ENCODE measurements at places on chromosomes 3 and 15.

- no peak for DNase-seq
Observed at GRCh38 chr3:194440756-194441155, 41.7 kb upstream of the GP5 start.

DNA sequence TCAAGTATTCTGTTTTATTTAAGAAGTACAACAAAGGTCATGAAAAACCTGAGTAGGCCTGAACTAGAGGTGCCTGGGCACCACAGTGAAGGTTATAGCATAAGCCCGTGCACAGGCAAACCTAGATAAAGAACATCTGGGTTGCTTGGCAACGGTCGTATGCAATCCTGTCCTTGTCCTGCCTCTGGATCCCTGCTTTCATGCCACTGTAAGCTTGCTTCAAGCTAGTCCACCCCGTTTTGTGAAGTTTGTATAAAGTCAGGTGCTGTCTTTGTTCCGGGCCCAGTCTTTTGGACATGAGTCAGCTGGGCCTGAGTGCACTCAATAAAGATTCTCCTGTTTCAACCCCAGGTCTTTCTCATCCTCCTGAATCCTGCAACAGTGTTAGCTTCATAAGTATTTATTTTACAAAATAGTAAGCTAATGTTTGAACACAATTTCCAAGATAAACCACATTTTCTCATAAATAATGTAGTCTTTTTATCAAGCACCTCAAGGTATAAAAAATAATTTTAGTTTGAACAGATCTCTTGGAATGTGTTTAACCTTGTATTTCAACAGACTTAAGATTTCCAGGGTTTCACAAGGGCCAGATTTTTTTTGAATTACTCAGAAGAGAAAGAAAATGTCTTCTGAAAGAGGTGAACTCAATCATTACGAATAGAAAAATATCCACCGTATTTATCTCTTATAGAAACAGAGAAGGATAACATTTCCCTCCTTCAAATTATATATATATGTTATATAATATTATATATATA is 14.3 kb upstream of the SLC9C1 start:
- DNase-seq: no peak

DNA sequence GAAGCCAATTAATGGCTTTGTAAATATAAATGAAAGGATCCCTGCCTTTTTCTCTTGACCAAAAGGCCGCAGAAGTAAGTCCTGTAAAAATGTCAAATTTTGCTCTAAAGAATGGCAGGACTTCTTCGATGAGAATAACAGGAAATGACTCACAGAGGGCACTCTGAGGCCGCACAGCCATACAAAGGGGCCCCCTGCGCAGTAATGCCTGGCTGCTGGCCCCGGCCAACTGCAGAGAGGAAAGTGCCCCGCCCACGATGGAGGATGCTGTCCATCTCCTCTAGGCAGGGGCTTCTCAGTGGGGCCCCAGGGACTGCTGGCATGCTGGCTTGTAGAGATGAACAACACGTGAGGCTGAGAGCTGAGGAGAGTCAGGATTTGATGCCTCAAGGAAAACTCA is 18.1 kb upstream of the SCN10A start:
- no peak for DNase-seq

- DNase-seq: no peak
Observed at GRCh38 chr3:134693226-134693625, 42.4 kb upstream of the KY start.

DNA sequence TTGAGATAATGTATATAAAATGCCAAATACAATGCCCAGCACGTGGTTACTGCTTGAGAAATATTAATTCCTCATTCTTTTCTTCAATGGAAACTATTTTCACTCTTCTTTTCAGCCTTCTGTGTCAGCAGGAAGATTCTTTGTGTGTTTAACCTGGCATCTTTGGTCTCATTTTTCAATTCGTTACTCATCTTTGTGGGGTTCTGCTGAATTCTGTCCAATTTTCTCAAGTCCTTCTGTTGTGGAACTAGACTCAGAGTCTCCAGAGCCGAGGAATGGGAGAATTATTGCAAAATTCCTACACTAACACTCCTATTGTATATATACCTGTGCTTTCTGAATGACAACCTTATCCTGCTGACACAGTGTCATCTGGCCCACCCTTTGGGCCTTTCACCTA is 96.8 kb upstream of the RGMA start:
- DNase-seq: no peak

DNA sequence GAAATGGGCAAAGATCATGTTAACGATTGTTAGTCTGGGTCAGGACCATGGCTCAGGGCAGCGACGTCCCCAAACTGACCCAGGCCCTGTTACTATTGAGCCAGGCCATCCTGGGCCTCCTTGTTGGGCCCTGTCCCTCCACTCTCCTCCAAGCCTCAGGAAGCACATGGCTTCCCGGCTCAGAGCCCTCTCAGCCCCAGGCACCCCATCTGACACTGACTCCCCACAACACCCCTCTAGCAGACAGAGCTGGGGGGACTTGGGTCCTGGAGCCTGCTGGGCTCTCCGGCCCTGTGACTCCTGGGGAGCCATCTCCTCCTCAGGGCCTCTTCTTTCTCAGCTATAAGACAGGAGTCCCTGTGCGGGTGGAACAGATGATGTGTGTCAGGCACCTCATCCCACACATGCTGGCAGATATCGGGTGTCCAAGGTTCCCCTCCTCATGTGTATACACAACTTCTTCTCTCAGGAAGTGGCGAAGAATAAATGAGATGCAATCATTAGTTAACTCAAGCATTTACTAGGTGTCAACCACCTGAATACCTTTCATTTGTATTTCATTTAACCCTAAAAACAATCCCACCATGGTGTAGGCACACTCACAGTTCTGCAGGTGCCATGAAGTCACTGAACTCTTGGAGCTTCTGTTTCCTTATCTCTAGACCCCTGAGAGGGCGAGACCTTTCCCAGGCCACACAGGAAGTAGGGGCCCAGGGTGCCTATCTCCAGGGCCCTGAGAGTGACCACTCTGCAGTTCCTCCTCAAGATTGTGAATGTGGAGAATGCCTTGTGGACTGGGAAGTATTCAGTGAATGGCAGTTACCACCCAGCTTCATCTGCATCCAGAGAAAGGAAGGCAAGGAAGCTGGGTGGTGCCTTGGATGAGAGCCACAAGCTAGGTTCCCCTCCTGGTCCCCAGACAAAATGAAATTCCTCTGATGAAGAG is 282.5 kb upstream of the TLE3 start:
- DNase-seq: no peak

DNA sequence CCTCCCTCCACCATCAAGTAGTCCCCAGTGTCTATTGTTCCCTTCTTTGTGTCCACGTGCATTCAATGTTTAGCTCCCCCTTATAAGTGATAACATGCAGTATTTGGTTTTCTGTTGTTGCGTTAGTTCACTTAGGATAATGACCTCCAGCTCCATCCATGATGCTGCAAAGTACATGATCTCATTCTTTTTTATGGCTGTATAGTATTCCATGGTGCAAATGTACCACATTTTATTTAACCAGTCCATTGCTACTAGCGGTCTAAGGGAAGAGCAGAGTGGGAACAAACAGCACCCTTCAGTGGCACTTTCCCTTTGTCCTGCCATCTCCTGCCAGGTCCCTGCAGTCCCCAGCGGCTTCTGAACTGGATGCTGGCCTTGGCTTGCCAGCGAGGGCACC is 69.1 kb downstream of the LRRK1 start:
- DNase-seq: no peak

DNA sequence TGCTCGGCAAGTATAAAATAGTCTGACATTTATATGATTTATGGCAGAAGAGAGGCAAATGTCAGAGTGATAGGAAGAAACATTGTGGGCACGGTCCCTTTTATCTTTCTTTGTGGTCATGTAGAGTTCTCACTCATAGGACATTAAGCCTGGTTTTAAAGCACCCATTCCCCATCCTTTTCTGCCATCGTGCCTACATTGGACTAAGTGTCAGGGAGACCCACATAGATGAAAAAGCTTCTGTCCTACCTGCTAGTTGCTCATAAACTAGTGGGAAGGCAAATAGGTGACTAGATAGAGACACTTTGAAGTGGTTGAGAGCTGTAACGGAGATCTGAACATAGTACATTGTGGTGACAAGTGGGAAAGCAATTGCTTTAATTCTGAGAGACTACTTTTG is 155.7 kb downstream of the B3GALNT1 start:
- no peak for DNase-seq

DNA sequence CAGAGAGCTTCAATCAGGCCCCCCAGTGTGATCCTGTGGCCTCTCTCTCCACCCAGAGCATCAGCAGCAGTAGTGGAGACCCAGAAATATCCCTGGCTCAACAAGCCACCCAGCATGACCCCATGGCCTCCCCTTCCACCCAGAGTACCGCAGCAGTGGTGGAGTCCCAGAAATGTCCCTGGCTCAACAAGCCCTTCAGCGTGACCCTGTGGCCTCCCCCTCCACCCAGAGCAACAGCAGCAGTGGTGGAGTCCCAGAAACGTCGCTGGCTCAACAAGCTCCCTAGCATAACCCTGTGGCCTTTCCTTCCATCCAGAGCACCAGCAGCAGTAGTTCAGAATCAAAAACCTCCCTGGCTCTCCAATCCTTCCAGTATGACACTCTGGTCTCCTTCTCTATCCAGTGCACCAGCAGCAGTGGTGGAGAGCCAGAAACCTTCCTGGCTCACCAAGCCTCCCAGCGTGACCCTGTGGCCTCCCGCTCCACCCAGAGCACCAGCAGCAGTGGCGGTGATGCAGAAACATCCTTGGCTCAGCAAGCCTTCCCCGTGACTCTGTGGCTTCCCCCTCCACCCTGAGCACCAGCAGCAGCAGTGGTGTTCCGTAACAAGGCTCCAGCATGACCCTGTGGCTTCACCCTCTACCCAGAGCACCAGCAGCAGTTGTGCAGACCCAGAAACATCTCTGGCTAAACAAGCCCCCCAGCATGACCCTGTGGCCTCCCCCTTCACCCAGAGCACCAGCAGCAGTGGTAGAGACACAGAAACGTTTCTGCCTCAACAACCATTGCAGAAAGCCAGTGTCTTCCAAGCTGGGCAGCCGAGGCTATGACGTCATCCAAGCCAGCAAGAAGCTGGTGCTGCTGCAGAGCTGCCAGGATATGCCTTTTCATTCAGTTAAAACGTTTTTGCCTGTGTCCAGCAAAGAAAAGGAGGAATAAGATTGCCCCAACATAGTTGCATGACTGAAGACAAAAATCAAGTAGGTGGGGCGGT is 61.3 kb upstream of the TAMM41 start:
- no peak for DNase-seq

DNA sequence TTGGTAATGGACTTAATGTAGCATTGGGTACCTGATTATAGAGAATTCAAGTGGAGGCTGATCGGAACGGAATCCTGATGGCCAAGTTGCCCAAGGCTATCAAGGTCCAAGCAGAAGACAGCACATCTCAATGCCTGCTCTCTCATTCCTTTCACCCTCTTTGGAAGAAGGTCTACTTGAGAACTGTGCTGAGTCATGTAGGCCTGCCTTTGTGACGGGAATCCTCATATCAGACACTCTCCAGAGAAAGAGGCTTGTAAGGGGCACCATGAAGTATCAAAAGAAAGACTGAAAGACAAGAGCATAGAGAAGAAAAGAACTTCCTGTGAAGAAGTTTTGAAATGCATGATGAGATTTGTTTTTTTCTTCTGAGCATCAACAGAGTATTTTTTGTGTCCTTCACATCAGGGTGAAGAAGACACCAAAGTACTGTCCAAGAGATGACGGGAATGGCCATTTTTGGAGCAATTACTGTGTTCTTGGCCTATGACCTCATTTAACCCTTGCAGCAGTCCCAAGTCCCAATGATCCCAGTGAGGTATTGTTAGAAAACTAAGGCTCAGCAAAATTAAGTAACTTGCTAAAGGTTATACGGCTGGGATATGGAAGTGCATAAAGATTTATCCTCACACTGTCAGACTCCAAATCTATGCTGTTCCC is 13.2 kb upstream of the LARP6 start:
- DNase-seq: no peak

- DNase-seq: no peak
Observed at GRCh38 chr3:58180940-58181587, 29.7 kb downstream of the DNASE1L3 start.

DNA sequence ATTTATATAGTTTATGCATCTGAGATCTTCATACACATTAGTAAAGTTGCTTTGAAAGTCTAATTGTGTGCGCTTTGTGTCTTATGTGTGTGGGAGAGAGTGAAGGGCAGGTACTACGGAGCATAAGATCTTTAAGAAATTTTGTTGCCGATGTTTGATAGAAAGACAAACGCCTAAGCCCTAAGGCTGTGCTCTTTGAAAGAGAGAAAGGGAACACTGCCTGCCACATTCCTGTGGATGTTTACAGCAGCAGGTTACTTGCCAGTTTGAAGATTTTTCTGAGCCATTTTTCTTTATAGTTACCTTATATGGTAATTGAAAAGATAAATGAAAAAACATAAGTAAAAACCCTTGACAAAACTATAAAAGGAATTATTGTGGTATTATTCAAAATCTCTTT is 17.0 kb downstream of the DTWD1 start:
- DNase-seq: no peak

GRCh38 chr3:186169379-186169778 is 60.5 kb upstream of the ETV5 start:
- DNase-seq: no peak

DNA sequence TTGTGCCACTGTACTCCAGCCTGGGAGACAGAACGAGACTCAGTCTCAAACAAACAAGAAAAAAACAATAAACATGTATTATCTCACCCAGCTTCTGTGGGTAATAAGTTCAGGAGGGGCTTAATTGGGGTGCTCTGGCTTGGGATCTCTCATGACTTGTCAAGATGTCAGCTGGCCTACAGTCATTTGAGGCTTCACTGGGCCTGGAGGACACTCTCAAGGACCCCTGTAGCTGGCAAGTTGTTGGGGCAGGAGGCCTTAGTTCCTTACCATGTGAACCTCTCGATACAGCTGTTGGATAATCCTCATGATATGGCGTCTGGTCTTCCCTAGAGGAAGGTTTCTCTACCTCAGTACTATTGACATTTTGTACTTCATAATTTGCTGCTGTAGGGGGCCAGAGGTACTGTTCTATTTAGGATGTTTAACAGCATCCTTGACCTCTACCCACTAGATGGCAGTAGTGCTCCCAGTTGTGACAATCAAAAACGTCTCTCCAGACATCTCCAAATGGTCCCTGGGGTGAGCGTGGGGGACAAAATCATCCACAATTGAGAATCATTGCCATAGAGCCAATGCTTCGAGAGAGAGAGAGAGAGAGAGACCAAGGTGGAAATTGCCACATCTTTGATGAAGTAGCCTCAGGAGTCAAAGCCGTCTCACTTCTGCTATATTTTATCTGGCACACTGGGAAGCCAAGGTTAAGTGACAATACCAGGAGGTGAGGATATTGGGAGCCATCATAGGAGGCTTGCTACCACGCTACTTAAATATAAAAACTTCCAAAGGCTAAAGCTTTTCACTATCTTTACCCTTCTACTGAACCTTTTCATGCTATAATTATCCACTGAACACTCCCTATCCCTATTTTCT is 23.9 kb upstream of the SLTM start:
- peak; percentile 44 for DNase-seq

DNA sequence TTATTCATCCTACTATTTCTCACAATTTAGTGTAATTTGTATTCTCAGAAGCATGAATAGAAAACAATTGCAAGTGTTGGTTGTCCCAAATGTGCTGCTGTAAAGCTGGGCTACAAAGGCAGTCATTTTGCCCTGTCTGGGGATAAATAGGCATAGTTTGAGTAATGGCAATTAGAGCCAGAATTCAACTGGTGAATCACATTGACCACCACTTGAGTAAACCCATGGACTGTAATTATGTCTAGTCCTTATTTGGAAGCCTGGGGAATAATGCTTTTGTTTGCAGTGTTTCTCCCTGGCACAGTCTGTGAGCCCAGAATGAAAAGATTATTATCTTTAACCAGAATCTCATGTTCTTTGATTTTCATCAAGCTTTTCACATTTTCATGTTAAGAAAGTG is 30.5 kb upstream of the CHL1 start:
- no peak for DNase-seq

- DNase-seq: no peak
Observed at GRCh38 chr3:85567071-85567676, 608.4 kb downstream of the CADM2 start.

All from stimulated activated CD8-positive, alpha-beta memory T cell treated with anti-CD3 and anti-CD28 coated beads, Interleukin-12 subunit alpha, Interleukin-12 subunit beta, amount 100 ng/mL, for 1 hour (primary cell).